Stimulated activated CD8-positive, alpha-beta memory T cell treated with anti-CD3 and anti-CD28 coated beads, Interleukin-7, amount 100 ng/mL, for 1 hour (primary cell): ENCODE measurements at places on chromosomes 2 and 18.

DNA sequence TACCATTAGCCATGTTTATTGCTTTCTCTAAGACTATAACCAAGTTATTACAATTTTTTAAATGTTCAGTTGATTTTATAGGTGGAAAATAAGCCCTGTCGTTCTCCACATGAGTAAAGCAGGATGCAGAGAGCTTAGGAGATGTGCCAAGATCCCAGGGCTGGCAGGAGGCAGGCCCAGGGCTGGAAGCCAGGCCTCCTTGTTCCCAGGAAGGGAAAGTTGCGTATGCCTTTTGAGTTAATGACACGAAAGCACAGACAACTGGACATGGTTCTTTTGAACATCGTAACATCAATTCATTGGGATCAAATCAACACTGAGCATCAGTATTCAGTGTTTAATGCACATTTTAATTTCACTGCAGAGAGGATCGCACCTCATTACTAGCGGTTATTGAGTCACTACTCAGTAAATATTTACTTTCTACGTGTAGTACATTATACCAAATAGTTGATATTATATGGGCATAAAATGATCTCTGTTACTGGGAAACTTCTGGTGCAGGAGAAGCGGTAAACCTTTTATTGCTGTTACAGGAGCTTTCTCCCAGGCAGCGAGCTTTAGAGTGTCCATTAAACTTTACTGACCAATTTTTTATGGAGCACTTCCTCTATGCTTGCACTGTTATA, 60.0 kb downstream of the RNF144A start:
- DNase-seq, result no peak

- DNase-seq, result no peak
These were observed 173.0 kb upstream of the REV1 start for GRCh38 chr2:99662761-99663341.

GRCh38 chr2:58137856-58138255, 91.2 kb downstream of the VRK2 start:
- no peak for DNase-seq

GRCh38 chr2:139099721-139100120, 319.5 kb upstream of the NXPH2 start:
- DNase-seq, result no peak

GRCh38 chr18:34637094-34637801, 72.8 kb upstream of the DTNA start:
- DNase-seq, result no peak
